Cardiac septum (tissue), 1 donor: ENCODE measurements at places on chromosomes 6 and 20.

- no peak for DNase-seq
These were observed 21.8 kb upstream of the IRF4 start for GRCh38 chr6:369559-370431.

GRCh38 chr6:134721060-134721405 is 228.9 kb downstream of the ALDH8A1 start:
- no peak for DNase-seq

- DNase-seq: no peak
These were observed 24.5 kb downstream of the KIF3B start for GRCh38 chr20:32301719-32302506.

DNA sequence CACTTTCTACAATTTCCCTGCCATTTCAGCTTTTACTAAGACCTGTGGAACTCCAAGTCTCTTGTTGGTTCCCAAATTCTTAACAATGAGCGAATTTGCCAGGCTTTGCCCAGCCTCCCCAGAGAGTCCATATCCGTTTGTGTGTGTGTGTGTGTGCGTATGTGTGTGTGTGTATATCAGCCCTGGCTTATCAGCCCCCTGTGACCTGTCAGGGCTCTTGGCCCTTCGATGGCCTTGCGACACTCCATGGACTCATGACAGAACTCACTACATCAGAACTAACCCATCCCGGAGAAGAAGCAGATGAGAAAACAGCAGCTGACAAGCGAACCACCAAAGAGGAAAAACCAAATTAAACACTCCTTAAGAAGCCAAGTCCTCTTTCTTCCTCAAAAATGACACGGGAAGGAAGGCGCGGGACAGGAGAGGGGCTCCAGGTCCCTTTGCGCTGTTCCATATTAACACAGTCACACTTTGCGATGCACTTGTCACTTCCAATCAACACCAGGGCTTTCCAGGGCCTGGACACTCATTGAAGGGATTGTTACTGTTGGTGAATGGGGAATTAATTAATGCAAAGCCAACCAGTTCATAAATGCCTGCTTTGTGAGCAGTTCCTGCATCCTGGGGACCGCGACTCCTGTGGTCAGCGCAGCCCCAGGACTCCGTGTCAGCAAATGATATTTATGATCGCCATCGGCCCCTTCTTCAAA is 524.0 kb downstream of the CD83 start:
- no peak for DNase-seq

DNA sequence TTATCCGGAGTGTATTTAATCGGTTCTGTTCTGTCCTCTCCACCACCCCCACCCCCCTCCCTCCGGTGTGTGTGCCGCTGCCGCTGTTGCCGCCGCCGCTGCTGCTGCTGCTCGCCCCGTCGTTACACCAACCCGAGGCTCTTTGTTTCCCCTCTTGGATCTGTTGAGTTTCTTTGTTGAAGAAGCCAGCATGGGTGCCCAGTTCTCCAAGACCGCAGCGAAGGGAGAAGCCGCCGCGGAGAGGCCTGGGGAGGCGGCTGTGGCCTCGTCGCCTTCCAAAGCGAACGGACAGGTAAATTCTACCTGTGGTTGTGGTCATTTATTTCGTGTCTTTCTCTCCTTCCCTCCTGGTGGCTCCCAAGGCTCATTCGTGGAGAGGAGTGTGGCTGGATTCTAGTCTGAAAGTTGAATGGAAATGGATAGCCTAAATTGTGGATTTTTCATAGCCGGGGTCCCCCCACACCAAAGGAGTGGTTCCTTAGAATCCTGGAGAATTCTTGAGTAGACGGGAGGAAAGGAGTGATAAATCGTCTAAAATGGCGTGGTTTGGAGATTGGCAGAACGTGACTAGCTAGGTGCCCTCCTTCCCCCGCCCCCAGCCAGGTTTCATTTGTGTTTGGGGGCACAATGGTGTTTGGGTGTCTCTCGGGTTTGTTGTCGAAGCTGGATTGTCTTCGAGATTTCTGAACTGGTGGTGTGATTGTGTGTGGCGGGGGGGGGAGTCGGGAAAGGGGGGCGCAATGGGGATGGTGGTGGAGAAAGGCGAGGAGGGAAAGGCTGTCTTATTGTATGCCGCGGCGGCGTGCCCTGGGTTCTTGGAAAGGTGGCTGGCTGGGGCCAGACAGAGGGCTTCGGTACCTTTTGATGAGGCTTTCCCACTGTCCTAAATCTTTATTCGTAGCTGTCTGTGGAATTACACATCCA is 673 bp downstream of the MARCKS start:
- no peak for DNase-seq

DNA sequence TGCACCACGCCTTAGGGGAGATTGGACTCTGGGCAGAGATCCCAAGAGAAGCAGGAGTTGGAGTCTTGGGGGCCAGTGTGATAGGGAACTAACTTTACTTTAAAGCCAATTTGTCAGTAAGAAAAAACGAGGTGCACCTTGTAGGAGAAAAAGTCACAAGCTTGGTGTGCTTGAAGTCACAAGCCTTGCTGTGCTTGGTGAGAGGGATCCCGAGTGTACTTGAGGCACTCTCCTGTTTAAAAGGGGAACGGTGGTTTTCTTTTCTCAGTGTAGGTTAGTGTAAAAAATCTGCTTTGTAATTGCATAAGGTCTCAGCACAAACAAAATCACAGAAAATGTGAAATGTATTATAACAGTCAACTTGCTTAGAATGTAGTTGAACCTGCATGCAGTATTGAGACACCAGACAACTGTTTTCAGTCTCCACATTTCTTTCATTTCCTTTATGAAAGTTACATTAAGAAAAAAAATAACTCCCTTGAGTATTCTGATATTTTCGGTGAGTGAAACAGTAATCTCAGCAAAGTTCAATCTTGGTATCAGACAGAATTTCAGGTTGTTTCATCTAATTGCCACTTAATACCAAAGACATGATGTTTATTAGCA is 111.1 kb upstream of the DUSP22 start:
- no peak for DNase-seq

GRCh38 chr6:15269011-15269410 is 23.1 kb downstream of the JARID2 start:
- DNase-seq: no peak

DNA sequence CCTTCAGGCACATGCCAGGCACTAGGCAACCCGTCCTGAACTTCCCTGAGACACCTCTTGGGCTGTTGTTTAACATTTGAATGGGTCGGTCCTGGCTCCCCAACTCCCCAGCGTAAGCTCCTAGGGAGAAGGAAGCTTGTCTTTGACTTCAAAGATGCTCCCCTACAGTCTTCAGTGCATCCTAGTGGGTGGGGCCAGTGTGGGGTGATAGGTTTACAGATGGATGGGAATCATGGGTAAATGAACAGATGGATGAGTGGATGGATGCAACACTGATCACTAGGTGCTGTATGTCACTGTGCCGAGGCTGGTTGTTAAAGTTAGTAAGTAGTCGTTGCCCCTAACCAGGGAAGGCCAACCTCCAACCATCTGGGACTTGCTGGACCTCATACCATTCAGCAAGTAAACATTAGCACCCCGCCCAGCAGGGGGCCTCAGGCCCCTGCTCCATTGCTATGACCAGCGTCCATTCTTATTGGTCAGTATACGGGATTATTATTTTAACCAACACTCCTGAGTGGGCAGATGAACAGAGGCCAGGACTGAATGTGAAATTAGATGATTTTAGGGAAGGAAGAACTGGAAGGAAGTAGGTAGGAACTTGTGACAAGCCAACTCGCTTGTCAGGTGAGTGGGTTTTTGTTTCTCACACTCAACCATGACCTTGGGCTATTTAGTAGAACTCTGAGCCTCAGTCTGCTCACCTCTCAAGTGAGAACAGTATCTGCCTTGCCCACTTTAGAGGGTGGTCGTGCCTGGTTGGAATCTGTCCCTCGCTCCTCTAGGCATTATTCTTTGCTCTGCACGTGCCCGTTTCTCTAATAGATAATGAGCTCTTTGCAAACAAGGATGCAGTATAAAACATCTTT is 82.9 kb upstream of the FOXP4 start:
- DNase-seq: no peak

GRCh38 chr6:169846286-169847056 is 95.0 kb downstream of the ERMARD start:
- peak; percentile 68 for DNase-seq

DNA sequence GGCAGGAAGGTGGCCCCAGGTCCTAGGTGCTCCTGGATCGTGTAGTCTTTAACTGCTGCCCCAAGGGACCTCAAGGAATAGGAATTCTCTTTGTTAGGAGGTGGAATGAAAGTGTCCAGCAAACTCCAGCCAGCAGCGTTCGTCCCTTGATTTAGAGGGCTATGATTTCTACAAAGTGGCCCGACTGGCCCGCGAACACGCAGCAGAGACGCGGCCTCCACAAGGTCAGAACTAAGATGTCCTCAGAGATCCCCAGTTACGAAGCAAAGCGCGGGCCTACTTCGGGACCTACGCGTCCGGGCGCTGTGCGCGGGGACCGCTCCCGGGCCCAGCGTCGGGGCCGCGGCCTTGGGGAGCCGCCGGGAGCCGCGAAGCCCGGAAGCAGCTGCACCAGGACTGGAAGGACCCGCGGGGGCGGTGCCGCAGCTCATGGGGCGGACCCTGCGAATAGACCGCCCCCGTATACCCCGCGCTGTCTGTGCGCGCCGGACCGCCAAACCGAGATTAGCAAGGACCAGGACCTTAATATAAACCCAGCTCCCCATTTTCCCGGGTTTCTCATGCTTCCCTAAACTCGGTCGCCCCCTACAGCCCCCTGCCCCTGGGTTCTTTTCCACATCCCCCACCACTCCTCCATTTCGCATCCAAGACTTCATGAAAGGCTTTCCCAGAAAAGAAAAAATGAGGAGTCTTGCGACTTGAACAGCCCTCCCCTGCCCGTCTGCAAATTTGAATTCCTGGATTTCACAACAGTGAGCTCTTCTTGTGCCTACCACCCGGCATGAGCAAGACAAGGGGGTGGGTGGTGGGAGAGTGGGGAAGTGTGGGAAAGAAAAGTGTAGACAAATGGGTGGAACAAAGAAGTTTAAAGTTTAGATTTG is at the start of gene C6orf47:
Gene C6orf47, minus strand, starts transcription at position 398 of the 881 bp plus-strand sequence. CDS start 831 bp downstream, outside the sequence.
- peak; percentile 94 for DNase-seq

GRCh38 chr6:19869464-19869863 is 32.3 kb downstream of the ID4 start:
- DNase-seq: no peak

- DNase-seq: no peak
These were observed 39.7 kb downstream of the TRMT11 start for GRCh38 chr6:126026001-126026400.

DNA sequence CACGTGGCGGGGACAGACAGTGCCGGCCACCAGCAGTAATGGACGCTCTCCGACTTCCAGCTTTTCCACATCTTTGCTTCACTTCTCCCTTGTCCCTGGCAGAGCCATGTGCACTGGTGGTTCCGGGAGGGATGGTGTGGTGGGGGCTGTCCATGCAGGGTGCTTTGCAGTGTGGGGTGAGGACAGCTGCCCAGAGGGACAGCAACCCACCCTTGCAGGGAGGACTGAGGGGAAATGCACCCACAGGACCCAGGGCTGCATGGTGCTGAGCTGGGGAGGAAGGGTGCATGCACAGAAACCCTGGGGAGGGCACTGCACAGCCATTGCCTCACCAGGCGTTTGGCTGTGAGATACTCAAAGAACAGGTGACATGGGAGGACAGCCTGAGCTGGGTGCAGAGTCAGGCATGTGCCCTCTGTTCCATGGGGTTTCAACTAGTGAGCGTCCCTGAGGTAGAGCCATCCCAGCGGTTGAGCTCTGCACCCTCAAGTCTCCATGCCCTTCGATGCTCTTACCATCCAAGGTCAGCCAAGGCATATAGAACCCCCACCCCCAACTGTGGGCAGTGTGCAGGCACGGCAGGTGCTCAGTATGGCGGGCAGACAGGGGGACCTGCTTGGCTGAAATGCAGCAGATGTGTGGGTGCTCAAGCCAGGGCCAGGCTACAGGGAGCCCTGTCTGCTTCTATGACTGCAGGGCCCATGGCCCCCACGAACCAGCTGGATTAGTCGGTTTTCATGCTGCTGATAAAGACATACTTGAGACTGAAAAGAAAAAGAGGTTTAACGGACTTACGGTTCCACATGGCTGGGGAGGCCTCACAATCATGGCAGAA is 239.7 kb downstream of the TTLL2 start:
- DNase-seq: no peak

- DNase-seq: peak; percentile 87
These were observed 6.4 kb upstream of the SLC12A5 start for GRCh38 chr20:46022411-46023147.

DNA sequence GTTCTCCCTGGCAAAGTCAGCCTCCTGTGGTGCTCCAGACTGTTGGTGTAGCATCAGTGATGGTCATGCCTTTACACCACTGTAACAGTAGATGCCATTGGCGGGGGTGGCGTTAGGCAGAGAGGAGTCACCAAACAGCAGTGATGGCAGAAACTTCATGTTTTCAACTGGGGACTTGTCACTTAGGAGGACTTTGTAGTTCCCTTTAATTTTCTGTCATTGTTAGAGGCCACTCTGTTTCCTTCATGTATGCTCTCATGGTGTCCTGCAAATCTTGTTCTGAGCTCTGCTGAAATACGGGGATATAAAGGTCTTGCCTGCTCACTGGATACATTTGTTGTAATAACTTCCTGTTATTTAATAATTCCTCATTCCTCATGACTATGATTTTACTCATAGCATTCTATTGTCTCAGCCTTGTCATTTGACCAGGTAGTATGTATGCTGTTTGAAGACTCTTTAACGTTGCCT is 4.6 kb downstream of the MAP3K4 start:
- DNase-seq: no peak

- DNase-seq: no peak
These were observed 67.7 kb downstream of the SLC16A10 start for GRCh38 chr6:111154981-111155380.

DNA sequence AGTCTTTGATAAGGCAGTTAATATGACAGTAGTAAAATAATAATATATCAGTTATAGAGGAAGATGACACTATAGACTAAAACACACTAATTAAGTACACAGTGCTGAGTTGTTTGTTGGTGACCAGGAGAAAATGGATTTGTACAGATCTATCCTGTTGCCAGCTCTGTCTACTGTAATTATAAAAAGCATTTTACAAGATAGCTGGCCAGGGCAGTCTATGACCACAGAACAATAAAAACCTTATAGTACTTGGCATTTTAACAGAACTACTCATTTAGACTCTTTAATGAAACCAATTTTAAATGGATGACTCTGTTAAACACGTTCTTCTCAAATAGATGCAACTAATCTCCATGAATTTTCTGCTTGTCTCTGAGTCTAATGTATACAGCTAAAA is 367.5 kb downstream of the BTBD9 start:
- DNase-seq: no peak

DNA sequence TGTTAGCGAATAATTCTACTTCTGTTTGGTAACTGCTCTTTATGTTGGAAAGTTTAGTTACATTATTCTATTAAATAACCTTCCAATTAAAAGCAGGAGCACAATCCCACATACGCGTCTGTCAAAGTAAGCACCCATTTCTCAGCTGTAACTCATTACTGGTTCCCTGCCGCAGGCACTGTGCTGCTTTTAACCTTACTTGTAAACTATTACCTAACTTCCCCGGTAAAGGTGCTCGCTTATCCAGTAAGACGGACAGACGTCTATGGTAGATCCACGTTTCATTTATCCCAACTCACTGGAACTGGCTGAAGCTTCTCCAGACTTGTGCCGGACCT is 529 bp upstream of the ENPP4 start:
- no peak for DNase-seq

- no peak for DNase-seq
These were observed 4.7 kb downstream of the GCLC start for GRCh38 chr6:53540129-53540692.
